ENCODE measurements at places on chromosomes 1 and 21.
A peak's percentile ranks its signal among the peaks of the same experiment; 100 is the strongest.

DNA sequence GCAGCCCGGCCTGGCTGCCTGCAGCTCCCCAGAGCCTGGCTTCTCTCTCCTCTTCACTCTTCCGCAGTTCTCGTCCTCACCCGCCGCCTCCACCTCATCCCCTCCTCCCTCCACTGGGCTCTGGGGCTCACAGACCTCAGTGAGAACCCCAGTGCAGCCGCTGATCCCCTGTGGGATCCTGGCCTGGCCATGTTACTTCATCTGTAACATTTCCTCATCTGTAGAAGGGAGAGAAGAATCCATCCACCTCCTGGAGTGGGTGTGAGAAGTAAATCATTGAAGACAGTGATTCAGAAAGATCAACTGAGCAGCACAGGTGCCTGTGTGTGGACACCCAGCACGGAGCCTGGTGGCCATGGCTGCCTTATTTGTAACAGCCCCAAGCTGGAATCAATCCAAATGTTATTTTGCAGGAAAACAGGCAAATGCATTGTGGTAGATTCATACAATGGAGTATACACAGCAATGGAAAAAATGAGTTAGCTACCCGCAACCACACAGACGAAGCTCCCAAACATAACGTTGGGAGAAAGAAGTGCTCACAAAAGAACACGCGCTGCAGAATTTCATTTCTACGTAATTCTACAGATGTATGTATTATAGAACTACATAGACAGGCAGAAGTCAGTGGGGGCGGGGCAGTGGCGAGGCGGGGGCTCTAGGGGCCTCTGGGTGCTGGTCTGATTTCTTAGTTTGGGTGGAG lies 8.7 kb downstream of the LAPTM5 start:
- DNase-seq = peak; percentile 61

DNA sequence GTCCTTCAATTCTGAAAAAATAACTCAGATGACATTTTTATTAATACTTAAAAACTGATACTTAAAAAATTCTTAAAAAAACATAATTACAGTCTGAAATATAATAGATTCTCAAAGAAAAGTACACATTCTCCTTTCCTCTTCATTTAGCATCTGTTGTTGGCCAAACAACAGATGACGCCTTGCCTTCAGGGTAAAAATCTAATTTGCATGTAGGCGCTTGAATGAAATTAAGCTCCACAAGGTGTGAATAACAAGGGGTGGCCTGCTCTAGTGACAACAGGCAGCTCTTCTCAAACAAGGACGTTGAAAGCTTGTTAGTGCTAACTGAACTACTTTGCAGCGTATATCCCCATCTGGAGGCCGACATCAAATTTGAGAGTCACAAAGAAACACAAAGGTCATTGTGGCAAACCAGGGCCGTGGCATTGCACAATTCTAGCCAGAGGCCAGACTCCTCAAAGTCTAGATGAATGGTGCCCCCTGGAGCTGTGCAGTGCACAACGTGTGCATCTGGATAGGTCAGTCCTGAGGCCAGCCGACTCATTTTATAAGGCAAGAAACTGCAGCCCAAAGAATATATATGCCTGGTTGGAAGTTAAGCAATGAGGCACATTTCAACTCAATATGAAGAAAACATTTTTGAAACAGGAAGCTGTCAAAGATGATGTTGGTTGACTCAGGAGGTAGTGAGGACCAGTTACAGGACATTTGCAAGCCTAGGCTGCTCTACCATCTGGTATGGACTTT lies 459.2 kb upstream of the RUNX1 start:
- DNase-seq = no peak

DNA sequence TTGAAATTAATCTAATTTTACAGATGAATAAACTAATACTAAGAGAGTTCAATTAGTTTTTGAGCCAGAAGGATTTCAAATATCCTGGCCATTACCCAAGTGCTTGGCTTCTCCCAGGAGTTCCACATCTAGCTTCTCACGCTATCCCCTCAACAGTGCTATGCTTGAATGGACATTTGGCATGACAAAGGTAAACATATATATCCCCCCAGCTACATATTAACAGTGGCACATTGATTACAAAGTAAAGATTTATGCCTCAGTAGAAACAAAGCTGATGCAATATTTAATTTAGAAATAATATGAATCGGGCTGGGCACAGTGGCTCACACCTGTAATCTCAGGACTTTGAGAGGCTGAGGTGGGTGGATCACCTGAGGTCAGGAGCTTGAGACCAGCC lies 434.6 kb upstream of the PRMT6 start:
- peak; percentile 69 for DNase-seq

DNA sequence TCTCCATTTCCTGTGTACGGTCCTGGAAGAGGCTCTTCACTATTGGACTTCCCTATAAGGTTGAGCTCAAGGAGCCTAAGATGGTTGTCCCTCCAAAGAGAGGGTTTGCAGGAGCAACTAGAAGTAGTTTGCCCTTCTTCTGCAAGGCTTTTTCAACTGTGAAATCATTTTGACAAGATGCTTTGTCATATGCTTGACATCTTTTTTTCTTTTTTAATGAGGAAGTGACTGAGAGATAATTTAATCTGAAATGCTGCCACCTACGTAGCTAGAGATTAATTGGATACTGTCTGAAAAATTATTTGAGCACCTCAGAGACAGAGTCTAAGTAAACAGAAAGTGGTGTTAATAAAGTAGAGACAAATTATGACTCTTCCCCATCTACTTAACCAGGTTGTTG lies 97.0 kb downstream of the CHRM3 start:
- no peak for DNase-seq

DNA sequence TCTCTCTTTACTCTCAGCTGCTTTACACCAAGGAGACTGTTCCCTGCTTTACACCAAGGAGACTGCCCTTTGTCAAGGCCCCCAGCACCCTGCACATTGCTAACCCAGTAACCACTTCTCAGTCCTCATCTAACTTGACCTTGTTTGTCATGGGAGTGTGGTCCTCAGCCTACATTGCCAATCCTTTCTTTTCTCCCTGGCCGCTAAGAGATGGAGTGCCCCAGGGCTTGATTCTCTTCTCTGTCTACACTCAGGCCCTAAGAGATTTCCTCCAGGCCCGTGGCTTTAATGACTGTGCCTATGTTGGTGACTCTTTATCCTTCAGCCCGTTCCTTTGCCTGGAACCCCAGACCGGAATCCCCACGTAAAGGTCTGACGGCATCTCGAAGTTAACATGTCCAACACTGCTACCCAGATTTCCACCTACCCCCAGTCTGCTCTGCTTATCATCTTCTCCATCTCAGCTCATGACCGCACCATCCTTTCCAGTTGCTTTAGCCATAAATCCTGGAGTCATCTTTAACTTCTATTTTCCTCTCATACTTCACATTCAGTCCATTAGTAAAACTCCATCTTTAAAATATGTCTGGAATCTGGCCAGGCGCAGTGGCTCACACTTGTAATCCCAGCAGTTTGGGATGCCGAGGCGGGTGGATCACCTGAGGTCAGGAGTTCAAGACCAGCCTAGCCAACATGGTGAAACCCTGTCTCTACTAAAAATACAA lies 9.5 kb upstream of the SEMA4A start:
- DNase-seq = no peak

DNA sequence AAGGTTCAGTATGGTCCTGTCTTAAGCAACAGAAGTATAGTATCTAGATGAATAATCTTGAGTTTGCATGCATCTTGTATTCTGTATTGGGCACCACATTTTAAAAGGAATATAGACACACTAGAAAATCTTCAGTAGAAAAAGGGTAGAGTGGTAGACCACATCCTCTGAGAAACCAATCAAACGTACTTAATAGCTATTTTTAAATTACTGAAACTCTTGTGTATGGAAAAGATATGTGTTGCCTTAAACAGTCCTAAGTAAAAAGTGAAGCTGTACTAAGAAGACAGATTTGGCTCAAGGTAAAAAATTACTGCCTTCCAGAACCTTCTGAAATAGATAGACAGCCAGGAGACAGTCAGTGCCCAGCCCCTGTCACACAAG lies 3.1 kb downstream of the CTXND2 start:
- DNase-seq = no peak

GRCh38 chr1:43447891-43448708 lies 5.6 kb downstream of the HYI start:
- no peak for DNase-seq

DNA sequence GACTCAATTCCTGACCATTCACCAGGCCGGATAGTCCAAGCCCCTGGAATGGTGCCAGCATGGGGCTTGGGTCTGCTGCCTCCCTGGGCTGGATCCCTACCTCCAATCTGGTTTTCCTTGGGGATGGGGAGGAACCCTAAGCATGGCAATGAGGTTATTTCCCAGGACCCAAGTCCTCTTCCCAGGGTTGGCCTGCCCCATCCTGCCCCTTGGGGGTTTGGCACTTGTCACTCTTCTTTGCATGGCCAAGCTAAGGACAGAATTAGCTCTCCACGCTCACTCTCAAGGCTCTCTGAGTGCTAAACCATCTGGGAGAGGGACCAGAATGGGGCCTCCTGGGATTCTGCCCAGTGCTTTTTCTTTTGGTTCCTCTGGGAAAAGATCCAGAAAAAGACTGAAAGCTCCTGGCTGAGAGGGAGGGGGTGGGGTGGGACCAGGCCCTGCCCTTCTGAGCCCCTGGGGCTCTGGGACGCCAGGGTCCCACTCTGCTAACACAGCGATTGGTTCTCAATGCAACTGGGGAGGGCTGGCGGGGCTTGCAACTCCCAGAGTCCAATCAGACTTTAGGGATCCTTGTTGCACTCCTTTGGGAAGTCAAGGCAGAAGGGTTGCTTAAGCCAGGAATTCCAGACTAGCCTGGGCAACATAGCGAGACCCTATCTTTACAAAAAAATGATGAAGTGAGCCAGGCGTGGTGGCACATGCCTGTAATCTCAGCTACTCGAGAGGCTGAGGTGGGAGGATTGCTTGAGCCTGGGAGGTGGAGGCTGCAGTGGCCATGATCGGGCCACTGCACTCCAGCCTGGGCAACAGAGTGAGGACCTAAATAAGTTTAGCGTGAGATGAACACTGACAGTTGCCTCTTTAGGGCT lies 52.7 kb downstream of the DHRS3 start:
- DNase-seq = no peak

DNA sequence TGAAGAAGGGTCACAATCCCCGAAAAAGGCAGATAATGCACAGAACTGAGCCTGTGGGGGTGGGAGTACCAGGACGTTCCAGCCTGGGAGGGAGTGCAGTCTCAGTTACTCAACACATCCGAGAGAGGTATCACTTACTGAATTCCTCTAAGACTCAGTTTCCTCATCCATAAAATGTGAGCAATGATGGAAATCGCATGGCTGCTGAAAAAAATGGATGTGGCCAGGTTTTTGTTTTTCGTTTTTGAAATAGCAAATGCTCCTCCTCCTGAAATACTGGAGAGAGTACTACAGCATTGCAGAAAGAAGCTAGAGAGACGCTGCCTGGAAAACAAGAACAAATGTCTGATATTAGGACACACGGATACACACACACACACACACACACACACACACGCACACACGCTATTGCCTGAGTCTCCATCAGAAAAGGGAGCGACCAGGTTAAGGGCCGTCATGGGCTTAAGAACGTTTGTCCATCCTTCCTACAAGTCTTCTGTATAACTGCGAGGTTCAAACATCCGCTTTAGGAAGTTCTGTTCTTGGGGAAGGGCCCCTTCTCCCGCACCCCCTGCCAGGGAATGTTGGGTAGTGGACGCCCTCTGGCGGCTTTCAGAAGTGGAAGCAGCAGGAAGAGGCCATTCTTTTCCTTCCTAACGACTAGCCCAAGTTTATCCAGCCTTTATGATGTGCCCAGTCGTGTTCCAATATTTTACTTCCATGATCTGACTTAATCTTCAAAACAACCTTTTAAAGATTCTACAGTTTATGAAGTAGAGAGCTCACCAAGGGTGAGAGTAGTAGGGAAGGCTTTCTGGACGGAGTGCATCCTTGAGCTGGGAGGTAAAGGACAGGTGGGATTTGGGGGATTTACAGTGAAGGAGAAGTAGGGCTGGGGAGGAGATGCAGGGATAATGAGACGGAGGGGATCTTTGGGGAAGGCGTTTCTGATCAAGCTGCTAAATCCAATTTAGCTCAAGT lies 699 bp upstream of the NES start:
- DNase-seq = no peak

DNA sequence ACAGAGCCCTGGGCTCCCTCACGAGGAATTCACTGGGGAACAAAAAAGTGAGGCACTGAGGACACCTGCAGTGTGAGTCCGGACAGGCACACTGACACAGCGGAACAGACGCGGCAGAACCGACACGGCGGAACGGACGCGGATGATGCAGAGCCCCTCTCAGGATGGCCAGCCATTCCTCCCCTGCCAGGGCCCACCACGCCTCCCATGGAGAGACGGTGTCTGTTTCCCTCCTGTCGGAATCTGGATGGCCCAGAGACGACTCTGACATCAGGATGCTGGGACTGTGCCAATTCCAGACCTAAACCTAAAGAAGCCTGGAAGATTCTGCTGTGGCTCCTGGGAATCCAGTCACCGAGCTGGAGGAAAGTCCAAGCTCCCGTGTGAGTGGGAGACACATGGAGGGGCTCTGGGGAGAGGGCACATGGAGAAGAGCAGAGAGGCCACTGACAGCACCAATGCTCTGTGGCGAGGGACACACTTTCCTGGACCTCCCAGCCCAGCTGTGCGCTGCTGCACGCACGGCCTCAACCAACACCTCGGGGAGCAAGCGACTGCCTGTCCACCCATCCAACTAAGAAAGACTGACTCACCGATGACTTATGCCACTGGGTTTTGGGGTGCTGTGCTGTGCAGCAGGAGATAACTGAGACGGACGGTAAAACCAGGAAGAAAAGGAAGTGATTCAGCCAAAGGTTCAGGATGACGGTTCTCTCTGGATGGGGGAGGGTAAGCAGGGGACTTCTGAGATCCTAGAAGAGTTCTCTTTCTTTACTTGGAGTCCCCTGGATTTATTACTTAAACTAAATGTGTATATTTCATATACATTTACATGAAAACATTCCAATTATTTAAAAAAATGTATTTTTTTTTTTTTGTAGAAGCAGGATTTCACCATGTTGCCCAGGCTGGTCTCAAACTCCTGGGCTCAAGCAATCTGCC lies 23.3 kb downstream of the ZBTB17 start:
- peak; percentile 93 for DNase-seq

DNA sequence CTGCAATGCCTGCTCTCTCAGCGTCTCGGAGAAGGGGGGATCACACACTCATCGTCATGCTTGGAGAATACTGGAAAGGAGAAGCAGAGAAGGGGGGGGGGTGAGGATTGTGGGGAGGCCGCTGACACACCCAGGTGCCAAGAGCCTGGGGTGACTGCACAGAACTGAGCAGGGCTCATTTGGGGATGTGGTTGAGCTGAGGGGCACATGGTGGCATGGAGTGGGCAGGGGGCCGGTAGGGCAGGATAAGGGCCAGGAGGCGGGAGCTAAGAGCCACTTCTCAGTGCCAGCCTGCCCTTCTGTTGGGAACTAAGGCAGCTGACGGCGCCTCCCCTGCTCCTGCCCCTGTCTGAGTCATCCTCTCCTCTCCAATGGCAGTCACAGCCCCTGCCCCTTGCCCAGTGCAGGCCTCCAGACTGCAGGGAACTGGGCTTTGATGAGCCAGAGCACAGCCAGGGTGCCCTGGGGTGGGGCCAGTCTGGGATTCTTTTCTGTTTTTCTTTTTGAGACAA lies 27.2 kb downstream of the MRPL37 start:
- peak; percentile 55 for DNase-seq

- no peak for DNase-seq
Observed at GRCh38 chr1:225341642-225342041, 86.2 kb downstream of the LBR start.

GRCh38 chr1:169326956-169327268 lies 40.7 kb downstream of the NME7 start:
- DNase-seq = no peak

GRCh38 chr1:25782608-25783201 lies 17.3 kb upstream of the SELENON start:
- DNase-seq = no peak
